ENCODE measurements at places on chromosomes 2 and 18.

GRCh38 chr18:77144046-77144445, 11.5 kb upstream of the MBP start:
- DNase-seq, result no peak

DNA sequence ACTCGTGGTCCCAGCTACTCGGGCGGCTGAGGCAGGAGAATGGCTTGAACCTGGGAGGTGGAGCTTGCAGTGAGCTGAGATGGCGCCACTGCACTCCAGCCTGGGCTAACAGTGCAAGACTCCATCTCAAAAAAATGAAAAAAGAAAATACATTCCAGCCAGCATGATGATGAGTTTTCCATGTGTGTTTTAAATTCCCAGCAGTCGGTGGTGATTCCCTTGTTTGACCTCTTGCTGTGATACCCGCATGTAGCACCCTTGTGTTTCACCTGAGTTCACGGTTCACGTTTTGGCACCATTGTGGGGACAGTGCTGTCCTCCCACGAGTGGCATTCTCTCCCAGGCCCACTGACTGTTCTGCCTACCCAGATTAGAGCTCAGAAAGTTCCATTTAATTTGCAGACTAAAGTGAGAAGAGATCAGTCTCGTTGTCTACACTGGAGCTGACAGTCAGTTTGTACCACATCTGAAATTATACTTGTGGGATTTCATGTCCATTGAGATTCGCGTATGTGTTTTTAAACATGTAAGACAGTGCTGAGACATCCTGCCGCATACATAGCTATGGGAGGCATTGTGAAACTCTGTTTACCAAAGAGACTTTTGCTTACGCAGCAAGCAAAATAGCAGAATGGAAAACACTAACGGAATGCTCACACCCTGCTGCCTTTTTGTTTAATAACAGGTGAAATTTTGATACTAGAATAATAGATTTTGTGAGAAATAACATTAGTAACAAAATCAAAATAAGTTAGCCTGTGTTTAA, 157.1 kb downstream of the GBX2 start:
- no peak for DNase-seq

DNA sequence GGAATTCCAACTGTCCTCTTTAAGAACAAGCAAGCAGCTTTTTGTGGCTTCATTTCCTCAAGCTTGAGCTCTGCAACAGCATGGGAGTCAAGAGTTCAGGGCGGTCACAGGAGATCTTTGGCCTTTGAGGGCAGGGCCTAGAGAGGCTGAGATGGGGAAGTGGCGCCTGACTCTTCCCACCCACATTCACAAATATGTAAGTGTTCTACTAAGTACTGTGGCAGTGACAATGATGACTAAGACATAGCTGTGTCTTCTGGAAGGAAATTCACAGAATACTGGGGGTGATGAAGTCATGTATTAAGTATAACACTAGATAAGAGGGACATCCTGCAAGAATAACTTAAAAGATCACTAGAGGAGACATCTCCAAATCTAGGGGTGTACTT, 15.0 kb downstream of the RND3 start:
- no peak for DNase-seq

DNA sequence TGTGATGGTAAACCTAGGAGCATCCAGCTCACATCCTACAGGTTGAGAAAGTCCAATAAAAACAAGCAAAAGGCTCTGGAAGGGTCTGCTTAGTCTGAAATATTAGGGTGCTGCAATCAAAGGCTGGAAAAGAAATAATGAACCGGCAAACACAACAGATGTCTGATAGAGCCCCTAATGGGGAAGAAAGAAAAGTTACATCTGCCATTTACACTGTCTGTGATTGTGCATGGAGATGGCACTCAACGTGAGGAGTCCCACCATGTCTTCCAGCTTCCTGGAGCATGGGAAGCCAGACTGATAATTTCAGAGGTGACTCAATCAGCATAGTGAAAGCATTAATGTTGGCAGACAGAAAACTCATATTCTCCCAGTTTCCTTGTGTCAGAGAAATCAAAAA, 307.8 kb downstream of the EPHA4 start:
- no peak for DNase-seq

DNA sequence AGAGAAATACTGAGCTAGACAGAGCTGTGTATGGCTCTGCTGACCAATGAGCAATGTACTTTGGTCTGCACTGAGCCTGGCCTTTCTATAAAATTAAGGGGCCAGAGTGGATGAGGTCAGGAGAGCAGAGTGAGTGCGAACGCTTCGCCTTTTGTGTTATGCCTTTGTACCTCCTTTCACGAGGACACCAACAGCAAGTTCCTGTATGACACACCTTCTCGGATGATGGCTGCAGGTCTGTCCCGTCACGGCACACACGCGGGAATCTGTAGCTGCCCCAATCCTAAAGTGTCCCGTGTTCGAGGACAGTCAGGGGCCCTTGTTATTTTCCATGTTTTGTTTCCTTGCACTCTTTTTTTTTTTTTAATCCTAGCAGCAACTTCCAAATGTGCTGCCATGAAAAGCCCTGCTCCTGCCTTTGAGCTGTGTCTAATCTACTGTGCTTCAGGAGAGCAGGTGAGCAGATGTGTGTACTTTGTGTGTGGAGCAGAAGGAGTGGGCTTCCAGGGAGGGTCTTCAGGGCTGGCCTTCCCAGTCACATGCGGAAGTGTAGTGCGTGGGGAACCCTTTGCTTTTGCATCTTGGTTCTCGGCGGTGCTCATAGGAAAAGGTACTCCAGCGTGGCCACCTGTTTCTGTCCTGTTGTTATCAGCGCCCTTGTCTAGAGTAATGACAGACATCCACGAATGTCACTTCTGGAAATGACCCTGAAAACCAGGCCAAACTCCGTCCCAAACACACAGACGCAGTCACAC, 213.2 kb downstream of the NDUFA10 start:
- no peak for DNase-seq

DNA sequence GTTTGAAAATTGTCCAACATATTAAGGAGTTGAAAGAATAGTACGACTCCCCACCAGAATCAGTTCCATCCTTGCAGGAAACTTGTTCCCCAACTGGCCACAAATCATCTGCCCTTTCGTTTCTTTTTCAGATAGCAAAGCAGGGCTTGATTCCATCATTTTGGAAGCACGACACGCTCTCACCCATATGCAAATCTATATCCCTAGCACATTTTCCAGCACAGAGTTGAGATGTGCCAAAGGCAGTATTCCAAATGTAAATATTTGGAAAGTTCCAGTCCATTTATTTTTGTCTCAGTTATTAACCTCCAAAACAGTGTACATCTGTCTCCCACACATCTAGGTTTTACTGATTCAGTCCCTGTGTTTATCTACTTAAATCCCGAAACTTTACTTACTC, 128.8 kb upstream of the BCL2L11 start:
- no peak for DNase-seq

DNA sequence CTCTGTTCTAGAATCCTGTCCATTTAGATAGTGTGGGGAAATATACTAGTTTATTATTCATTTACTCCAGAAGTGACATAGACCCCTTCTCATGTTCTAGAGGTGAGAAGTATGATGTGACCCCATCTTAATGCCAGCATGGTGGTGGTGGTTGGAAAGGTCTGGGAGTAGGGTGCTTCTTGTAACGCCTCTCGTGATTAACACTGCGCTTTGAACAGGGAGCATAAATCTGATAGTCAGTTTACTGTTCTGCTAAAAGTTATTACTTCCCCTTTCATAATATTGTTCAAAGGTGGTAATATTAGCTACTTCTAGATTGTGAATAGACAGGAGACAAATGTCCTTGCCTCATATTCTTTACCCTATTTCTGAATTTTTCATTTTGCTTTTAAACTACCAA, 35.6 kb downstream of the EHBP1 start:
- no peak for DNase-seq

- DNase-seq, result peak; percentile 20
Observed at GRCh38 chr18:72122103-72122502, 422.0 kb downstream of the CBLN2 start.

DNA sequence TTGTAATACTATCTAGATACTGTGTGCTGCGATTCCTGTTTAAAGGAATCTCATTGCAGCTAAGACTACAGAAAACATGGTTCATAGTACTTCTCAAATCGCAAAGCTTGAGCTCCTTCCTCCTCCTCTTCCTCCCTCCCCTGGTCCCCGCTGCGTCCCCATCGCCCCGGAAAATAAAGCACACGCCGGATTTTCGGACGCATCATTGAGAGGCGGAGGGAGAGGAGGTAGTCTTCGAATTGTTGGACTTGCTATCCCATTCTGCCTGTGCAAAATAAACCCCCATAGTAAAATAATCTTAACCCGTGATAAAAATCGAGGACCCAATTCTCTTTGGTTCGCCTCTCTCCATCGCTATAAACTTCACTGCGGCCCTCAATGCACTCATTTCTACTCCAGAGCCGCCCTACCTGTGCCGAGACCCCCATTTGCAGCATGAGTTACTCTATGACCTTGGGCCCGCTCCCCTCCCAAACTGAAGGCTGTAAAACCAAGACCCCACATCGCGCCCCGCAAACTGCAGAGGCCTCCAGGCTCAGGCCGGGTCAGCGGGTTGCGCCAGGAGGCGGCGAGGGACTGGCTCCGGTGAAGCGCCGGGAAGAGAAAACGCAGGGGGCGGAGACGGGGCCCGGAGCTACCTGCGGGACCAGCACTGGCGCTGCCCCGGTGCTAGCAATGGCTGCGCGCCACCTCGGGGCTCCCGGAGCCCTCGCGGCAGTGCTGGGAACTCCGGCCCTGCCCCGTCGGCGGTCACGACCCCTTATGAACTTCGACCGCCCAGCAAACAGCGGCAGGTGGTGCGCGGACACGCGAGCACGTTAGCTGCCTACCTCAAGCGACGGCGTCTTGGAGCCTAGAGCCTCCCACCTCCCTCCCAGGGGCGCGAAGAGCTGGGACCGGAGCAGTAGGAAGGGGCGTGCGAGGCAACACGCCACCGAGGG, 649 bp downstream of the ESCO1 start:
- DNase-seq, result no peak

- no peak for DNase-seq
Observed at GRCh38 chr2:66596256-66596655, 161.3 kb downstream of the MEIS1 start.

GRCh38 chr2:201208563-201209252, 25.8 kb downstream of the CASP10 start:
- no peak for DNase-seq

GRCh38 chr2:103139628-103140268, 377.9 kb downstream of the TMEM182 start:
- no peak for DNase-seq

DNA sequence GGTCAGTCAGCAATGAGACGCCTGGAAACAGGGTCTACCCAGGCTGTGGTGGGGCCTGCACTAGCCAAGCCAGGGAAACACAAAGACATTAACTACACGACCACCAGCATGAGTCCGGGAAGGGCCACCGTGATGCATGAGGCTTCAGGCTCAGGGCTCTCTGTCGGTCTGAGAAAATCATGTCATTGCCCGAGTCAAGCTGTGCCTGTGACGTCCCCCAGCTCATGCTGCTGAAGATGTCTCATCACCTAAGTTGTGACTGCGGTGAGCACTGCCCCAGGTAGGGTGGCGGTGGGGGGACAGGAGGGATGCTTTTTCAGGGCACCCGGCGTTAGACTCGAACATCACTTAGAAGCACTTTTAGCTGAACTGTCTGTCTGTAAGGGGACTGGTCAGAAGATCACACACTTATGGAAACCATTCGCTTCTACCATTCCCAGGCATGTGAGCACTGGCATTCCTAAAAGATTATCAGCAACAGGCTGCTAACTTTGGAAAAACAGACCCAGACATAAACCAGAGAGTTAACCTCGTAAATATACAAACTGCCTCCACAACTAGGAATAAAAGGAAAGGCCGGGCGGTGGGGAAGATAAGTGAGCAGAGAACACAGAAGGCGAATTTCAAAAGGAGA, 234.5 kb downstream of the HDAC4 start:
- no peak for DNase-seq

- DNase-seq, result no peak
Observed at GRCh38 chr2:204205082-204205481, 268.5 kb downstream of the ICOS start.

- no peak for DNase-seq
Observed at GRCh38 chr18:13051159-13051558, 60.0 kb downstream of the CEP192 start.

- no peak for DNase-seq
Observed at GRCh38 chr18:79682894-79683625, 3.5 kb downstream of the CTDP1 start.

DNA sequence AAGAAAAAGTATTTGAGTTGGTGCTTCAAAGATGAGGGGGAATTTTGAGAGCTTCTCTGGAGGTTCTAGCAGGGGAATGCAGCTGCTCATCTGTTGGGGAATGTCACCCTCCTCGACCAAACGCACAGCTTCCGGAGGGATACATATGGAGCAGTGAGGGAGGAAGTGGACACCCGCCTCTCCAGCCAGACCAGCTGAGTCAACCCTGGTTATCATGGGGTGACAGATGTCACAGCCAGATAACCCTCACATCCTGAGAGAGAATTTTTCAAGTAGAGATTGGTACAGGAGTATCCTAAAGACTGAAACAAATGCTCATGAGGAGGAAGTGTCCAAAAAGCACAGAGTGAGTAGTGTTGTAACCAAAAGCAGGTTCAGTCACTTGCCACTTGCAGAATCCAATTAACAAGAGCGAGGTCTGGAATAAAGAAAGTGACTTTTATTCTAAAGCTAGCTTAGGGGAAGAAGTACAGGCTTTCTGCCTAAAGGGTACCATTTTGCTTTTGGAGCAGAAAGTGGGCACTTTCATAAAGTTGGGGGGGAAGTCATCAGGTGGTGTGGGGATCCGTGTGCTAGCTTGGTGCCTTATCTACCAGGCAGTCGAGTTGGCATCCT, 395.2 kb downstream of the RAD51AP2 start:
- no peak for DNase-seq

DNA sequence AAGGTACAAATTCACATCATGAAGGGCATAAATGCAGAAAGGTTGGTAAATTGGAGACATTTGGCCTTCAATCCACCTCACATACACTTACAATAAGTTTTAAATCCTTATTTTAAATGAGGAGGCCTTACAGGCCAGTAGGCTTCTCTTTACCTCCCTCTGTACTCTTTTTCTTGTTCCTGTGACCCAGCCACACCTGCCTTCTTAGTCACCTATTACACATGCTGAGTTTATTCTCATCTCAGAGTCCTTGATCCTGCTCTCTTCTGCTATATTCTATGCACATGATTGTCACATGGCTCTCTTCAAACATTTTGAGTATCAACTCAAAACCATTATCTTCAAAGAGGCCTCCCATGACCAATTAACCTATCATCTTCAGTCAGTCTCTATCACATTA, 491.5 kb downstream of the SATB2 start:
- DNase-seq, result no peak

DNA sequence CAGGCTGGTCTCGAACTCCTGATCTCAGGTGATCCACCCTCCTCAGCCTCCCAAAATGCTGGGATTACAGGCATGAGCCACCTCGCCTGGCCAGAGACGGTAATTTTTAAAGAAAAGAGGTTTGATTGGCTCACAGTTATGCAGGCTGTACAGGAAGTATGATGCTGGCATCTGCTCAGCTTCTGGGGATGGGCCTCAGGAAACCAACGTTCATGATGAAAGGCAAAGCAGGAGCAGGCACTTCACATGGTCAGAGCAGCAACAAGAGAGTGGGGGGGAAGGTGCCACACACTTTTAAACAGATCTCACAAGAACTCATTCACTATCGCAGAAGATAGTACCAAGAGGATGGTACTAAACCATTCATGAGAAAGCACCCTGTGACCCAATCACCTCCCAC, 38.0 kb upstream of the GPD2 start:
- no peak for DNase-seq

Measured in NCI-H2081 treated with DMSO at 0.1 percent for 48 hours (cell line).